ENCODE measurements at places on chromosomes 12 and 14.

- no peak for DNase-seq
Measured at GRCh38 chr12:50081096-50081808, 3.9 kb upstream of the SMARCD1 start.

GRCh38 chr12:20588042-20588441 is 107.1 kb upstream of the SLCO1C1 start:
- DNase-seq, result no peak

GRCh38 chr14:20624495-20625070 is 16.9 kb downstream of the OR6S1 start:
- no peak for DNase-seq

DNA sequence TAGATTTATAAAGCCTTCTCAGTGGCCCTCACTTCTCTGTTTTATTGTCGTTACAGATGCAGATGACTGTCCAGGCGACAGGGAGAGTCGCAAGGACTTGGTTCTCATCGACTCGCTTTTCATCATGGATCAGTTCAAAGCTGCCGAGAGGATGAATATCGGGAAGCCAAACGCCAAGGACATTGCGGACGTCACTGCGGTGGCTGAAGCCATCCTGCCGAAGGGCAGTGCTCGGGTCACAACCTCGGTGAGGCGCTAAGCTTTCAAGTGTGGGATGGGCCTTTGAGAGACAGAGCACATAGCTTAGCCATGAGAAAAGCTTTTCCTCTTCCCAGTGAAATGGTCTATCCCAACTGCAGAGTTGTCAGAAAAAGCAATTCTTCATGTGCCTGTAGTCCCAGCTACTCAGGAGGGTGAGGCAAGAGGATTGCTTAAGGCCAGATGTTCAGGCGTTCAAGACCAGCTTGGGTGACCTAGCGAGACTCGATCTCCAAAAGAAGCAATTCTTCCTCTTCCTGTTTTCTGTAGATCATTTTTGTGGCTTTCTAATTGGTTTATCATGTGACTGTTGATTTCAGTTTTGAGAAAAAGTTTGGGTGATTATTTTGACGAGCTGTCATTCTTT is 56.4 kb downstream of the EP400 start:
- DNase-seq, result no peak

DNA sequence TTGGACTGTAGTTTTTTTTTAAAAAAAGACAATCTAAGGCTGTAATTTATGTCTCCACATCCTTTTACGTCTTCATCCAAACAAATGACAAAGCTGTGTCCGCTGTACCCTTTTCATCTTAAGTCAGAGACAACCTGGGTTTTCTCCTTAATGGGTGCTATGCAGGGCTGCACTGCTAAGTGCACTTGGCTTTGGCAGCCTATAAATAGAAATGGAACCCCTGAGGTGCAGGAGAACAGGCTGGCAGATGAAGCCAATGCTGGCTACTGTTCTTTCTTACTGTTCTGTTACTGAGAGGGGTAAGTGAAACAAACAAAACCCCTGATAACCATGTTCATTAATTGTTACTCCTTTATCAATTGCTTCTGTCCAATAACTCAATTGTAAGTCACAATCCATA is 47.1 kb upstream of the KICS2 start:
- DNase-seq, result no peak

GRCh38 chr12:100375038-100375735 is 18.3 kb downstream of the SLC17A8 start:
- no peak for DNase-seq

DNA sequence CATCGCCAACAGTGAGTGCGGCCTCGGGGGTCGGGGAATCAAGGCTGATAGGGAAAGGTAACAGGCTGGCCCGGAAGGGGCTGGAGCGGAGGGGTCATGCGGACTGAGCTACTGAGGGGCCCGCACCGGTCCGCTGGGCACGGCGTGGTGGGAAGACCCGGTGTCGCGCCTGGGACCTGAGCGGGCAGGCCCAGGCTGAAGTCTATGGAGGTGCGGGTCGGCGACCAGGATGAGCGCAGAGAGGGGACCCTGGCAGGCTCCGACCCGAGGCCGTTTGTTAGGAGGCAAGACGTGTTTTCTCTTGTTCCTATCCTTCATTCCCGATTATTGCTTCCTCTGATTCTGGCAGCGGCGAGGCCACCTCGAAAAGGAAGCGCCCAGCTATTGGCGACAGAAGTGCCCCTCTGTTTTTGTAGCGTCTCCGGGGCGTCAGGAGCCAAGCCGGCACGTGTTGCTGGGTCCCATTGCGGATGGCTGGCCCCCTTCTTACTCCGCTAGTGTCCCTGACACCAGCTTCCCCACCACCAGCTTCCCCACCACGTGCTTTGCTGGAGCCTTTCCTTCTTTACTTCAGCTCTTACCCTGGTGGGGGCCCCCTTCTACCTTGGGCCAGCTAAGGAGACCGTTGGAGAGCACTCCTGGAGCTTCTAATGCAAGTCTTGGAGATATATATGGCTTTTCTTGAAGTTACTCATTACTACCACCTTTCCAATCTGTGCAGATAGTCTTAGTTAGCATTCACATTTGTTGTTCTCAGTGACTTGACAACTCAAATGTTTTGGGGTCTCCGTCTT is 653 bp downstream of the PA2G4 start:
- no peak for DNase-seq

- no peak for DNase-seq
Measured at GRCh38 chr14:68733086-68733914, 59.6 kb downstream of the ZFP36L1 start.

GRCh38 chr12:31773867-31774266 is 45.0 kb upstream of the AMN1 start:
- DNase-seq, result no peak

- no peak for DNase-seq
Measured at GRCh38 chr14:84095681-84096080, 1434.3 kb upstream of the FLRT2 start.

- no peak for DNase-seq
Measured at GRCh38 chr12:50182461-50182860, 15.3 kb upstream of the CERS5 start.

GRCh38 chr14:98186140-98186539 is 1085.9 kb downstream of the BCL11B start:
- no peak for DNase-seq

Measured in stimulated activated CD8-positive, alpha-beta memory T cell treated with anti-CD3 and anti-CD28 coated beads, Interleukin-7, amount 100 ng/mL, for 24 hours (primary cell).